ENCODE measurements at places on chromosomes 2 and 18.

GRCh38 chr2:170680172-170680941, 34.8 kb upstream of the SP5 start:
- DNase-seq = no peak

GRCh38 chr18:24026457-24026856, 11.9 kb downstream of the TTC39C start:
- DNase-seq = no peak

DNA sequence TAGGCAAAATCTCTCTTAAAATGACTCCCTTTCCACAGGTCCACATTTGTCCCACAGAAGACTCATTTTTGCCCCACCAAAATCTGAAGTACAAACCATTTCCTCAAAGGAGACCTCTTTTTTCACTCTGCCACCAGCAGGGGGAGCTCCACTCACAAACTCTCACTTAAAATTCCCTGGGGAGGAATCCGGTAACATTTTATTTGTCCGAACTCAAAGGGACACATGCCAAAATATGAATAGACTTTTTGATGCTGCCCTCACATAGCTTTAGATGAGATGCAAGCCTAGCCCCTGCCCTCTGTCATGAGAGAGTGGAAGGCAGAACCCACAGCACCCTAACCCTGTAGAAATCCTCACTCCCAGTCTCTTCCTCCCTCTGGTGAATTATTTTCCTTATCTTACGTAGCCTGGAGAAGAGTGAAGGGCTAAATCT, 57.1 kb downstream of the RMDN2 start:
- peak; percentile 33 for DNase-seq

- no peak for DNase-seq
Observed at GRCh38 chr2:29011418-29012060, 30.4 kb downstream of the TOGARAM2 start.

GRCh38 chr2:696463-696862, 19.3 kb upstream of the TMEM18 start:
- DNase-seq = no peak

GRCh38 chr18:27331606-27332005, 146.5 kb upstream of the CHST9 start:
- DNase-seq = no peak

GRCh38 chr2:230925443-230925878, 419 bp upstream of the GPR55 start:
- no peak for DNase-seq
